Hematopoietic multipotent progenitor cell treated with erythropoietin and hydrocortisone succinate and interleukin-3 and kit ligand, for 8 days (in vitro differentiated cells): ENCODE measurements at places on chromosomes 2 and 18.
A peak's percentile ranks its signal among the peaks of the same experiment; 100 is the strongest.

GRCh38 chr2:59295524-59296162 lies 1054.5 kb upstream of the FANCL start:
- no peak for DNase-seq

DNA sequence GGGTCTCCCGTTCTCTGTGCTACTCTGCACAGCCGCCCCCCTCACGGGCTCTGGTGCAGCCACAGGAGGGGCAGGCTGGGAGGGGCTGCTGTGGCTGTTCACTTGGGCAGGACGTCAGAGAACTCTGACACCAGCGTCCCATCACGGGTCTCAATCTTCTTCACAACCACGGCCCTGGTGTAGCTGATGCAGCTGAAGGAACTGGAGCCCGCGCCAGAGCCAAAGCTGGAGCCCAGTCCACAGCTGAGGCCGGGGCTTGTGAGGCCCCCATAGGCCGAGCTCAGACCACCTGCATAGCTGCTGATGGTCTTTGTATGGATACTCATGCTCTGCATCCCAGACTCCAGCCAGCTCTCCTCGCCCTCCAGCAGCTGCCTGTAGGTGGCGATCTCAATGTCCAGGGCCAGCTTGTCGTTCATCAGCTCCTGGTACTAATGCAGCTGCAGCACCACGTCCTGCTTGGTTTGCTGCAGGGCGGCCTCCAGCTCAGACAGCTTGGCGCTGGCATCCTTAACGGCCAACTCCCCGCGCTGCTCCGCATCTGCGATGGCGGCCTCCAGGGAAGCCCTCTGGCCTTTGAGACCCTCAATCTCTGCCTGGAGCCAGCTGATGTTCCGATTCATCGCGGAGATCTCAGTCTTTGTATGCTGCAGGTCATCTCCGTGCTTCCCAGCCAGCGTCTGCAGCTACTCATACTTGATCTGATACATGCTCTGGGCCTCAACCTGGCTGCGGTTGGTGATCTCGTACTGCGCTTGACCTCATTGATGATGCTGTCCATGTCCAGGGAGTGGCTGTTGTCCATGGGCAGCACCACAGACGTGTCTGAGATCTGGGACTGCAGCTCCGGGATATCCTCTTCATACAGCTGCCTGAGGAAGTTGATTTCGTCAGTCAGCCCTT lies 7.4 kb upstream of the DUSP19 start:
- peak; percentile 42 for DNase-seq

GRCh38 chr2:138700716-138701115 lies 79.5 kb downstream of the NXPH2 start:
- DNase-seq = peak; percentile 2

- no peak for DNase-seq
These were observed 73.0 kb downstream of the NCAPH start for GRCh38 chr2:96408616-96409015.

- no peak for DNase-seq
These were observed 143.3 kb downstream of the HDAC4 start for GRCh38 chr2:239257511-239257937.
